ENCODE measurements at places on chromosomes 4 and X. TPM values are rescaled to one million over a fixed set of nuclear protein-coding genes. Genes with fewer than 3 reads are reported as not detected.

The GPC3 gene
- total RNA-seq = 19.5 TPM

The HPGDS gene
- total RNA-seq = not detected

The CPZ gene
- total RNA-seq = 24.4 TPM

The EGF gene
- 1.0 TPM for total RNA-seq

The NAP1L2 gene
- total RNA-seq = 1.3 TPM

The ASB11 gene
- total RNA-seq = not detected

The H2BW2 gene
- not detected for total RNA-seq

The ASB5 gene
- total RNA-seq = 2.2 TPM

The BEX5 gene
- not detected for total RNA-seq

The TENM3 gene
- 1.2 TPM for total RNA-seq

The SYN1 gene
- total RNA-seq = 0.36 TPM

The SMIM43 gene
- 0.76 TPM for total RNA-seq

The DCHS2 gene
- total RNA-seq = not detected

The MND1 gene
- 0.79 TPM for total RNA-seq

The VMA21 gene
- 40.0 TPM for total RNA-seq

The TAF7L gene
- total RNA-seq = 0.20 TPM

The NAA11 gene
- not detected for total RNA-seq

The IL3RA gene
- total RNA-seq = not detected

The NOX1 gene
- not detected for total RNA-seq

The LGI2 gene
- 0.23 TPM for total RNA-seq

The SOWAHD gene
- 0.10 TPM for total RNA-seq

The PAGE2 gene
- total RNA-seq = not detected
